Thoracic aorta (tissue), 2 donors: ENCODE measurements at places on chromosomes 5 and 9. TPM values are rescaled to one million over a fixed set of nuclear protein-coding genes. Genes with fewer than 3 reads are reported as not detected.

DNA sequence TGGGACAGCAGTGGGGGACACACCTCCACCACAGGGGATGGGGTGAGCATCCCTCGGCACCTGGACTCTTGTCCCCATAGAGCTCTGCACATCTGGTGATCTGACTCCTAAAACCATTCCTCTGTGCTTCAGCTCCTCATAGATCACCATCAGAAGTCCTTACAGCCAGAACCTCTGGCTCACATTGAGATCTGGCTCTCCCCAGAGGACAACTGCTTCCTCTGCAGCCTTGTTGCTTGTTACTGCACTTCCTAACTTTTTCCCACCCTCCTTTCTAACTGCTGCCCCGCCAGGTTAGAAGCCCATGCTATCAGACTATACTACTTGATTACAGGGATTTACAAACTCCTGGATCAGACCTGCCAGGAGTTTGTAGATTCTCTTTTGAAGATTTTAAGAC is 64.5 kb downstream of the ARSB start:
- H3K4me3 ChIP-seq = no peak overlapping the region
- H3K4me1 ChIP-seq = no peaks in the 10 kb centered on the region
- no peak for DNase-seq
- no peaks in the 10 kb centered on the region for H3K36me3 ChIP-seq

GRCh38 chr9:95067897-95068296 is 249.6 kb downstream of the FANCC start:
- H3K27ac ChIP-seq = peak overlapping the region; percentile 66
- DNase-seq = no peak
- H3K4me1 ChIP-seq = peaks cover 100% of the 10 kb centered on the region
- H3K27me3 ChIP-seq = no peaks in the 10 kb centered on the region
- H3K4me3 ChIP-seq = no peak overlapping the region
- peaks cover 20% of the 10 kb centered on the region for H3K36me3 ChIP-seq

IRX2 gene
- 0.54 TPM for total RNA-seq

DNA sequence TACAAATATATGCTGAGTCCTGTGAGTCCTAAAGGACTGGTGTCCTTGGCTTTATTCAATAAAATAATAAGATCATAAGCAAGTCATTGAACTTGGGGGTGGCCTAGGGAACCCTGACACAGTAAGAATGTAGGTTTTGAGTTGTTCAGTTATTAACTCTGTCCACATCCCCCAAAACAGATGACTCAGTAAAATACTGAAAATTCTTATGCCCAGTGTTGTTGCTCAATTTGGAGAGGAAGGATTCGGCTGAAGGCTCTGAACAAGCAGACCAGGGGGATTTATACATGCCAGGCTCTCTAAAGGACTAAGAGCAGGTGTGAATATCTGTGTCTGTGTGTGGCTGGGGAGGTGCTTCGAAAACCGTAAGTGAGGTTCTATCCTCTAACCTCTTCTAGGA is 173.7 kb downstream of the RMI1 start:
- no peaks in the 10 kb centered on the region for H3K27me3 ChIP-seq
- no peak overlapping the region for H3K27ac ChIP-seq
- DNase-seq = no peak
- no peaks in the 10 kb centered on the region for H3K4me1 ChIP-seq
- H3K36me3 ChIP-seq = no peaks in the 10 kb centered on the region

COL23A1 gene
- total RNA-seq = 1.5 TPM
